ENCODE measurements at places on chromosomes 12 and 14. TPM values are rescaled to one million over a fixed set of nuclear protein-coding genes. Genes with fewer than 3 reads are reported as not detected.

GUCY2C gene
- not detected for total RNA-seq

KLRK1 gene
- not detected for total RNA-seq

FLVCR2 gene
- total RNA-seq = 5.8 TPM

TTC6 gene
- total RNA-seq = not detected

PRR4 gene
- not detected for total RNA-seq

MYH6 gene
- not detected for total RNA-seq

ZNF740 gene
- 6.6 TPM for total RNA-seq

ALG10B gene
- 1.6 TPM for total RNA-seq

C14orf132 gene
- total RNA-seq = 9.5 TPM

CCDC177 gene
- total RNA-seq = not detected

NRDE2 gene
- 9.0 TPM for total RNA-seq

CLEC2B gene
- 13.8 TPM for total RNA-seq

FOXG1 gene
- total RNA-seq = not detected

FGF6 gene
- not detected for total RNA-seq

PMCH gene
- total RNA-seq = not detected

PLEKHD1 gene
- total RNA-seq = not detected

SLC39A9 gene
- total RNA-seq = 89.7 TPM

ACADS gene
- 15.3 TPM for total RNA-seq

ETFRF1 gene
- total RNA-seq = 22.8 TPM

RERG gene
- total RNA-seq = 3.5 TPM

TBC1D30 gene
- total RNA-seq = 0.35 TPM

PRKCH gene
- 13.3 TPM for total RNA-seq

GZMH gene
- not detected for total RNA-seq

OR4K13 gene
- total RNA-seq = not detected

APOLD1 gene
- 7.6 TPM for total RNA-seq

BRF1 gene
- total RNA-seq = 26.8 TPM

CLECL1 gene
- total RNA-seq = not detected

AQP6 gene
- not detected for total RNA-seq
